ENCODE measurements at places on chromosomes 16 and 17.
A peak's percentile ranks its signal among the peaks of the same experiment; 100 is the strongest.

- DNase-seq, result no peak
These were observed 51.8 kb upstream of the ACSF3 start for GRCh38 chr16:89041571-89042481.

- no peak for DNase-seq
These were observed 45.2 kb upstream of the CBFA2T3 start for GRCh38 chr16:89022051-89022836.

DNA sequence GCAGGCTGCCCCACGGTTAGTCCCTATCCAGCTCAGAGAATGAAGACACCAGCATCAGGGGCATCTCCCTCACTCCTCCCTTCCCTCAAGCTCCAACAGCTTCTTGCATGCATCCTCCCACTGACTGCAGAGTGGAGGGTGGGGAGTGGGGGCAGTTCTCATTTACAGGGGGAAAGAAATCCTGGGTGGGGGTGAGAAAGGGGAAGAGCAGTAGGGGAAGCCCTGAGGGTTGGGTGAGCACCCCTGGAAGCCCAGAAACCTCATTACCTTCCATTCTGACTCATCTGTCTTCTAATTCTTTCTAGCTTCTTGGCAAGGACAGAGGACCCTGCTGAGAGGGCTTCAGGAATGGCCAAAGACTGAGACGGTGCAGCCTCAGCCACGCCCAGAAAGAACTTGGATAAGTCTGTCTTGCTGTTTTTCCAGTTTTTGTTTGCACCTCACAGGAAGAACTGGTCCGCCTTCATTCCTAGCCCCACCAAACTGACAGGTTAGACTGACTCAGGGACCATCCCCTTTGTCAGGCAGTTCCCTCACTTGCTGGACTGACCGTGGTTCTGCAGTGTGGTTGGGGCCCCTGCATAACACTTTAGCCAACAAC lies 52.5 kb upstream of the WSB1 start:
- DNase-seq, result no peak

GRCh38 chr17:80565343-80566053 lies 20.9 kb downstream of the RPTOR start:
- no peak for DNase-seq

DNA sequence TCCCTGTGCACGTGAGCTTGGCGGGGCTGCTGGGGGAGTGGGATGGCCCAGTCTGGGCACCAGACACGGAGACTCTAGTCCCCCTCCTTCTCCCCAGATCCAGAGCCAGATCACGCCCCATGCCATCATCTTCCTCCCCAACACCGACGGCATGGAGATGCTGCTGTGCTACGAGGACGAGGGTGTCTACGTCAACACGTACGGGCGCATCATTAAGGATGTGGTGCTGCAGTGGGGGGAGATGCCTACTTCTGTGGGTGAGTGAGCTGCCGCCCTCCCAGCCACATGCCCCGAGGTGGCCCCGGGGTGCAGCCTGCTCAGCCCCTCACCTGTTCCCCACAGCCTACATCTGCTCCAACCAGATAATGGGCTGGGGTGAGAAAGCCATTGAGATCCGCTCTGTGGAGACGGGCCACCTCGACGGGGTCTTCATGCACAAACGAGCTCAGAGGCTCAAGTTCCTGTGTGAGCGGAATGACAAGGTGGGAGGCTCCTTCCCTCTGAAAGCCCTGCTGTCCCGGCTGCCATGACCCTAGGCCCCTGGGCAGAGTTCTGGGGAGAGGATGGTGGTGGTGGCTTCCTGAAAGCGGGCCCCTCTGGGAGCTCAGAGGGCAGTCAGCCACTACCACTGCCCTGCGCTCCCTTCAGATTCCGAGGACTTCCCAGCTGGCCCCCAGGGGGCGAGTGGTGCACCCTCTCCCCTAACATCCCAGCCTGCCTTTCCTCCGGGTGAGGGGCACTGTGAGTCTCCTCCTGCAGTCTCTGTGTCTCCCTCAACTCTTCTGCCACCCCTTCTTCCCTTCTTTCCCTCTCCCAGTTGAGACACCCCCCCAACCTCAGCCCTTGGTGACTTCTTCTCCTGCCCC lies 2.8 kb upstream of the C17orf107 start:
- DNase-seq, result no peak

GRCh38 chr17:74259667-74260524 lies 14.1 kb upstream of the DNAI2 start:
- DNase-seq, result no peak

GRCh38 chr17:39920218-39921210 lies 2.1 kb upstream of the GSDMB start:
- no peak for DNase-seq

GRCh38 chr17:76199469-76199868 lies 40.8 kb downstream of the RNF157 start:
- peak; percentile 54 for DNase-seq

DNA sequence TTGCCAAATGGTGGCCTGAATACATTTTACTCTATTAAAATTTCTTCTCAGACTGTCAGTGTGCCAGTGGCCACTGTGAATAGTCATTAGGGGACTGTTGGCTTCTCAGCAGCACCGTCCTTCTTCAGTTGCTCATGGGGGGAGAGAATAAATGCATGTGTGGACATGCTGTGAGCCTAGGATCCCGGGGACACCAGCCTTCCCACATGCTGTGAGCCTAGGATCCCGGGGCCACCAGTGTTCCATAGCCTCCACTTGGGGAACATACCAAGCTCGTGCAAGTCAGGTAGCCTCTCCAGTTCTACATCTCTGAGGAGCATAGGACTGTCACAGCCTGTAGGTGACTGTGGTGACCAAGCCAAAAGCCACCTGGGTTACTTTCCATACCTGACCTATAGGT lies 51.5 kb downstream of the BANP start:
- DNase-seq, result no peak

GRCh38 chr17:6910987-6911603 lies 79.6 kb upstream of the TEKT1 start:
- no peak for DNase-seq

- DNase-seq, result no peak
These were observed 76.2 kb downstream of the SPECC1 start for GRCh38 chr17:20085283-20085845.

GRCh38 chr17:59485946-59486345 lies 79.5 kb upstream of the DHX40 start:
- no peak for DNase-seq

DNA sequence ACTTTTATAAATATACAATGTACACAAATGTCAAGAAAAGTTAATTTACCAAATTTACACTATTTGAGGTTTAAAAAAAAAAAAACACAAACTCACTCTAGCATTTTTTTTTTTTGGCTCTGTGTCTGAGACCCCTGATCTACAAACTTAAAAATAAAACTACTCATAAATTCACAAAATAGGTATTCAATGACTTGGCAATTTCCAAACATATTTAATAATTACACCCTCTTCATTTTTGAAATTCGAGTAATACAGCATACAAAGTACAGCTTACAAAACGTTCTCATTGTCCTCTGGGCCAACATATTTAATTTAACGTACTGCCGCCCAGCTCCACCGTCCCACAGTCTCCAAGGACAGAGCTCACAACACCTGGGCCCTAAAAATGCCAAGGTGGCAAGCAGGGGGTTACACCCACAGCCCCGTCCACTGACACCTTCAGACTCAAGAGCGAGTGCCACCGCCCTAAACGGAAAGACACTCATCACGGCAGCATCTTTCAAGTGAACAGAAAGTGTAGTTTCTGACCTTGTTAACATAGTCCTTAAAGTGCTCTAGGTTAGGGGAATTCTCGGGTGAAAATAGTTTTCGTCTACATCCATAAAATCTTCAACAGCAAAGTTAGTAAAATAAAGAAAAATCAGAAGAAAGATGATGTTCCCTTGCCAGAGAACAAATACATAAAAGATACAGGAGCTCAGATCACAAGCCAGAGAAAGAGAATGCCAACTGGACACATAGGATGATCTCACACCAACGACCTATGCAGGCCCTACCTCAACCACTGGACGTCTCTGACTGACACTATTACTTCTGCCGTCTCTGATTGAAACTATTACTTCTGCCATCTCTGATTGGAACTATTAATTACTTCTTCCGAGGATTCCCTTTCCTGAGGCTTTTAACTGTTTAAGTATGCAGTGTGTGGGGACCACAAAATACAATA lies 4.2 kb downstream of the ADCY9 start:
- DNase-seq, result no peak

- DNase-seq, result no peak
These were observed 787 bp downstream of the NT5C start for GRCh38 chr17:75130632-75131277.

GRCh38 chr17:76562734-76563148 lies 22.9 kb downstream of the PRCD start:
- no peak for DNase-seq
